ENCODE measurements at places on chromosomes 7 and 10. TPM values are rescaled to one million over a fixed set of nuclear protein-coding genes. Genes with fewer than 3 reads are reported as not detected.

DNA sequence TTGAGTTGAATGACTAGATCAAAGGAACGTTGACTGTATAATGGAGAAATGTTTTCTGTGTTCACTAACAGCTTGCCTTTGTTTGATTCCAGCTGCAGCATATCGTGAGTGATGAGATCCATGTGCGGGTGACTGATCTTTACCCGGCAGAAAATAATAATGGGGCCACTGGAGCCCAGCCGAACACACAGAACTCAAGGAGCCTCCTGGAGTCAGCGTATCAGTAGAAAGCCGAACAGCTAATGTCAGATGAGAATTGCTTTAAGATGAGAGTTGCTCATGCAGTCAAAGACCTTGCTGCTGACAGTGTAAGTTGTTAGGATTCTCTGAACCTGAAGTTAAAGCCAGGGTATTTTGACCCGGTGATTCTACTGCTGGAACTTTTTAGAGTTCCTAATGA is 34.3 kb upstream of the MTPAP start:
- no peak overlapping the region for H3K4me3 ChIP-seq
- no peak for DNase-seq
- no peak overlapping the region for H3K27ac ChIP-seq
- no peaks in the 10 kb centered on the region for H3K27me3 ChIP-seq

GRCh38 chr10:3485057-3485686 is 299.8 kb downstream of the KLF6 start:
- H3K27me3 ChIP-seq = no peaks in the 10 kb centered on the region
- DNase-seq = no peak
- no peak overlapping the region for H3K4me3 ChIP-seq
- no peaks in the 10 kb centered on the region for H3K4me1 ChIP-seq
- H3K27ac ChIP-seq = no peak overlapping the region

The LRGUK gene
- 3.6 TPM for total RNA-seq

DNA sequence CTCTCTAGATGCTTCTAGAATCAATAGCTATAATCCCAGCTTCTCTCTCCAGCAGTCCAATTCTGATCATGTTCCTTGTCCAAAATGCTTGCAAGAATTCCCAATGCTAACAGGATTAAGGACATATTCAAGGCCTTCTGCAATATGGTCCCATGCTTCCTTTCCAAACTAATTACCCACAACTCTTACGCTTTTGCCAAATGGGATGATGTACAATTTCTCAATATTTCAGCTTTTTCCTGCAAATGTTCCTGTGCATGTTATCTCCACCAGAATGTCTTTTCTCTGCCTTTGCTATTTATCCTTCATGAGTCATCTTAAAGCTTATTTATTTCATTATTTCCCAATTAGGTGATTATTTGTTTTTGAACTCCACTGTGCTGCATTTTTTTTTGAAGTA is 556.4 kb downstream of the SORCS1 start:
- H3K27me3 ChIP-seq = no peaks in the 10 kb centered on the region
- H3K4me1 ChIP-seq = no peaks in the 10 kb centered on the region
- H3K4me3 ChIP-seq = no peak overlapping the region
- H3K36me3 ChIP-seq = no peaks in the 10 kb centered on the region

The SLC26A4 gene
- 0.35 TPM for total RNA-seq

The COA1 gene
- total RNA-seq = 136 TPM

The OR13A1 gene
- not detected for total RNA-seq

DNA sequence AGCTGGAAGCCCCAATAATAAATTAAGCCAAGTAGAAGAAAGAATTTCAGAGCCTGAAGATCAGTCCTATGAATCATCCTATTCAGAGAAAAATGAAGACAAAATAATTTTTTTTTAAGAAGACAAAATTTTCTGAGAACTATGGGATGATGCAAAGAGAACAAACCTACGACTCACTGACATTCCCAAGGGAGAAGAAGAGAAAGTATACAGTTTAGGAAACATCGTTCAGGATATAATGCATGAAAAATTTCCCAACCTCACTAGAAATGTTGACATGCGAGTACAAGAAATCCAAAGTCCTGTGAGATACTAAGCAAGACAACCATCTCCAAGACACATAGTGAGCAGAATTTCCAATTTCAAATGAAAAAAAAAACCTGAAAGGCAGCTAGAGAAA is 150.5 kb downstream of the THSD7A start:
- H3K27me3 ChIP-seq = no peaks in the 10 kb centered on the region
- no peaks in the 10 kb centered on the region for H3K4me1 ChIP-seq
- H3K36me3 ChIP-seq = no peaks in the 10 kb centered on the region
- DNase-seq = no peak

DNA sequence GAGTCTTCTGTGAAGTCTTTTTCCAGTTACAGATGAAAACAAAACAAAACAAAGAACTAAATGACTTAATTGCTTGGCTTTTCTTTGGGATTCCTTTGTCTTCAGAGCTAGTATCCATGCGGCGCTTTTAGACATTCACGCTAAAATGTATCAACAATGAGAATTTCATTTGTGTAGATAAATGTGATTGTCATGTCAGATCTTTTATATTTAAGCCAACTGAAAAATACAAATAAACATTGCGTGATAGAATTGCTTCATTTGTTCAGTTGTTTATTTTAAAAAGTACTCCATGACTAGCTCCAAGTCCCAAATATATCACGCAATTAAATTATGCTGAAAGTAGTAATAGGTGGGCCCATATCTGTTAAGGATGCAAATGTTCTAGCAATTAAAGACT is 7.9 kb upstream of the ADRB1 start:
- DNase-seq = no peak
- no peaks in the 10 kb centered on the region for H3K27me3 ChIP-seq
- no peak overlapping the region for H3K4me3 ChIP-seq
- H3K36me3 ChIP-seq = no peaks in the 10 kb centered on the region
- no peak overlapping the region for H3K27ac ChIP-seq
- no peaks in the 10 kb centered on the region for H3K4me1 ChIP-seq

- H3K36me3 ChIP-seq = peaks cover 51% of the 10 kb centered on the region
- no peaks in the 10 kb centered on the region for H3K4me1 ChIP-seq
- H3K27ac ChIP-seq = no peak overlapping the region
- no peak for DNase-seq
- H3K27me3 ChIP-seq = no peaks in the 10 kb centered on the region
Observed at GRCh38 chr10:119119400-119119799, 15.5 kb downstream of the DENND10 start.

GRCh38 chr7:98315318-98315993 is 34.0 kb downstream of the BRI3 start:
- H3K27ac ChIP-seq = no peak overlapping the region
- no peak for DNase-seq
- H3K36me3 ChIP-seq = peaks cover 7% of the 10 kb centered on the region
- H3K27me3 ChIP-seq = no peaks in the 10 kb centered on the region
- H3K4me1 ChIP-seq = no peaks in the 10 kb centered on the region
- no peak overlapping the region for H3K4me3 ChIP-seq

Measured in H1 (cell line).